ENCODE measurements at places on chromosomes 6 and 20.

- no peak for DNase-seq
Observed at GRCh38 chr20:36756496-36756895, 10.6 kb upstream of the NDRG3 start.

GRCh38 chr6:168634541-168635328 is 193.8 kb downstream of the SMOC2 start:
- no peak for DNase-seq

DNA sequence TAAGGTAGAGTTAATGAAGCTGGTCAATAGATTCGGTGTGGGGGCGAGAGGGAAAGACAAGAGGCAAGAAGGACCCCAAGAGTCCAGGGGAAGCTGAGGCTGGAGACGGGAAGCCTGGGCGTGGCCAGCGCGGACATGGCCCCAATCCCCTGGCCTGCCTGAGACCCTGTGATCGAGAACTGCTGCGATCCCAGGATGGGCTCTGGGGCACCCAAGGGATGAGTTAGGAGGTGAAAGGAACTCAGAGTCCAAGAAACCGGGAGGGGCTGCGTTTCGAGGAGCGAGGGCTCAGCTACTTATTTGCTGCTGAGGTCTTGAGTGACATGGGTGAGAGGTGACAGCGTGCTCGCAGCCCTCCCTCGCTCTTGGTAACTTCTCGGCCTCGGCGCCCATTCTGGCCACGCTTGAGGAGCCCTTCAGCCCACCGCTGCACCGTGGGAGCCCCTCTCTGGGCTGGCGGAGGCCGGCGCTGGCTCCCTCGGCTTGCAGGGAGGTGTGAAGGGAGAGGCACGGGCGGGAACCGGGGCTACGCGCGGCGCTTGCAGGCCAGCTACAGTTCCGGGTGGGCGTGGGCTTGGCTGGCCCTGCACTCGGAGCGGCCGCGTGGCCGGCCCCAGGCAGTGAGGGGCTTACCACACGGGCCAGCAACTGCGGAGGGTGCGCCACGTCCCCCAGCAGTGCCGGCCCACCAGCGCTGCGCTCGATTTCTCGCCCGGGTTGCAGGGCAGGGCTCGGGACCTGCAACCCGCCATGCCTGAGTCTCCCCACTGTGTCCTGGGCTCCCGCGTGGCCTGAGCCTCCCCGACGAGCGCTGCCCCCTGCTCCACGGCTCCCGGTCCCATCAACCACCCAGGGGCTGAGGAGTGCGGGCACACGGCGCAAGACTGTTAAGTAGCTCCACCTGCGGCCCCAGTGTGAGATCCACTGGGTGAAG is 58.2 kb downstream of the IRF4 start:
- DNase-seq = no peak

- no peak for DNase-seq
Observed at GRCh38 chr6:106731144-106731842, 101.9 kb downstream of the QRSL1 start.

DNA sequence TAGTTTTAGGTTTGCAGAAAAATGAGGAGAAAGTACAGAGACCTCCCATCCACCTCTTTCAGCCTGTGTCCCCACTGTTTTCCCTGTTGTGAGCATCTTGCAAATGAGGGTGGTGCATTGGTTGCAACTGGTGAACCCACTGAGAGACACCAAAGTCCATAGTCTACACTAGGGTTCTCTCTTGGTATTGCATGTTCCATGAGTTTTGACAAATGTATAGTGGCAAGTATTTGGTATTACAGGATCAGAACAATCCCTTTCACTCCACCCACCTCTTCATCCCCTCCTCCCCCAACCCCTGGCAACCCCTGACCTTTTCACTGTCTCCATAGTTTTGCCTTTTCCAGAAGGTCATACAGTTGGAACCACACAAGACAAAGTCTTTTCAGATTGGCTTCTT is 20.1 kb downstream of the ZNF831 start:
- no peak for DNase-seq

DNA sequence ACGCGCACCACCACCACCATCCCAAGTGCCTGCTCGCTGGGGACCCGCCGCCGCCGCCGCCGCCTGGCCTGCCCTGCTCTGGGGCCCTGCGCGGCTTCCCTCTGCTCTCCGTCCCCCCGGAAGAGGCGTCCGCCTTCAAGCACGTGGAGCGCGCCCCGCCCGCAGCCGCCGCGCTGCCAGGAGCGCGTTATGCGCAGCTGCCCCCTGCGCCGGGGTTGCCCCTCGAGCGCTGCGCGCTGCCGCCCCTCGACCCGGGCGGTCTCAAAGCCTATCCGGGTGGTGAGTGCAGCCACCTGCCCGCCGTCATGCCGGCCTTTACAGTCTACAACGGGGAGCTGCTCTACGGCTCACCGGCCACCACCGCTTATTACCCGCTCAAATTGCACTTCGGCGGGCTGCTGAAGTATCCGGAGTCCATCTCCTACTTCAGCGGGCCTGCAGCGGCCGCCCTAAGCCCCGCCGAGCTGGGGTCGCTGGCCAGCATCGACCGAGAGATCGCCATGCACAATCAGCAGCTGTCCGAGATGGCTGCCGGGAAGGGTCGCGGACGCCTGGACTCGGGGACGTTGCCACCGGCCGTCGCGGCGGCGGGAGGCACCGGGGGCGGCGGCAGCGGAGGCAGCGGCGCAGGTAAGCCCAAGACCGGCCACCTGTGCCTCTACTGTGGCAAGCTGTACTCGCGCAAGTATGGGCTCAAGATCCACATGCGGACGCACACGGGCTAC is 7.2 kb downstream of the PRDM13 start:
- DNase-seq = no peak

DNA sequence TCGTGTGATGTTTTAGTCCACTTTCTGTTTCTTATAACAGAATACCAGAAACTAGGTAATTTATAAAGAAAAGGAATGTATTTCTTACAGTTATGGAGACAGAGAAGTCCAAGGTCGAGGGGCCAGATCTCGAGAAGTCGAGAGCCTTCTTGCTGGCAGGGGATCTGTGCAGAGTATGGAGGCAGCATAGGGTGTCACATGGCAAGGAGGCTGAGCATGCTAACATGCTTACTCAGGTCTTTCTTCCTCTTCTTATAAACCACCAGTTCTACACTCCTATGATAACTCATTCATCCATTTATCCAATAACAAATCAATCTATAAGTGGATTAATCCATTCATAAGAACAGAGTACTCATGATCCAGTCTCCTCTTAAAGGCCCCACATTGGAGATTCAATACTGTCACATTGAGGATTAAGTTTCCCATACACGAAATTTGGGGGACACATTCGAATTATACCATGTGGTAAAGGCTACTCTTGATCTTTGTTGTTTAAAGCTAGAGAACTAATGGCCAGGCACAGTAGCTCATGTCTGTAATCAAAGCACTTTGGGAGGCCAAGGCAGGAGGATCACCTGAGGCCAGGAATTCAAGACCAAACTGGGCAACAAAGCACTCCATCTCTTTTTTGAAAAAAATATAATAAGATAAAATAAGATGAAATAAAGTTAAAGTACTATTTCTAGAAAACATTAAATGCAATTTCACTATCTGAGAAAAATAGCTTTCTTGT is 2.1 kb downstream of the GOPC start:
- DNase-seq = no peak

DNA sequence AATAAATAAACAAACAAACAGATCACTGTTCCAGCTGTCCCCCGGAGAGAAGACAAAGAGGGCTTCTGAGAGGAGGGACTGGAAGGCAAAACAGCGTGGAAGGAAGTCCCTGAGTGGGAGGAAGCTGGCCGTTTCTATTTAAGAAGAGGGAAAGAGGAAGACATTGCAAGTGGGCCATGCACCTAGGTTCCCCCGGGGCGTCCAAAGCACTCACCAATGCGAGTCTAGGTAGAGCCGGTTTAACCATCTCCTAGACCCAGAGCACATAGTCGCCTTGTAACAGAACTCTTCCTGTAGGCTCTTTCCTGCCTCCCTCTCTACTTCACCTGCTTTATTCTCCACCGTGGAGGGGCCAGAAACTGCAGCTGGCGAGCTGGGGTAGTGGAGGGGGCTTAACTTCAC is 158.4 kb downstream of the ZDHHC14 start:
- DNase-seq = no peak

- DNase-seq = no peak
Observed at GRCh38 chr20:48339190-48339985, 488.4 kb downstream of the PREX1 start.

GRCh38 chr6:80457439-80457933 is 351.0 kb downstream of the BCKDHB start:
- DNase-seq = no peak

DNA sequence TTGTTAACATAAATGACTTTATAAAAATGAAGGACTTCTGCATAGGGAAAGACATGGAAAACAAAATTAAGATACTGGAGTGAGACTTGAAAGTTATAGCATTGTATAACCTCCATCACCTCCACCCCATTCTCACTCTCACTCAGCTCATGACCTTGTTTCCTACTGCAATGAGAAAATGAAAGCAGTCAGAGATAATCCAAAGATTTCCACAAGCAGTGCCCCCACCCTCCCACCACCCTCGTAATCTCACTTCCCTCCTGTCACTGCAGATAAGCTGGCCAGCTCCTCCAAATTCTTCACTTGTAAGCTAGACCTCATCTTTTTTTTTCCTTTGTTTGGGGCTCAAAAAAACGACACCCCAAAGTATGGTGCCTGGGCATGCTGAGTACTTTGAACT is 52.9 kb upstream of the PROKR2 start:
- DNase-seq = no peak

DNA sequence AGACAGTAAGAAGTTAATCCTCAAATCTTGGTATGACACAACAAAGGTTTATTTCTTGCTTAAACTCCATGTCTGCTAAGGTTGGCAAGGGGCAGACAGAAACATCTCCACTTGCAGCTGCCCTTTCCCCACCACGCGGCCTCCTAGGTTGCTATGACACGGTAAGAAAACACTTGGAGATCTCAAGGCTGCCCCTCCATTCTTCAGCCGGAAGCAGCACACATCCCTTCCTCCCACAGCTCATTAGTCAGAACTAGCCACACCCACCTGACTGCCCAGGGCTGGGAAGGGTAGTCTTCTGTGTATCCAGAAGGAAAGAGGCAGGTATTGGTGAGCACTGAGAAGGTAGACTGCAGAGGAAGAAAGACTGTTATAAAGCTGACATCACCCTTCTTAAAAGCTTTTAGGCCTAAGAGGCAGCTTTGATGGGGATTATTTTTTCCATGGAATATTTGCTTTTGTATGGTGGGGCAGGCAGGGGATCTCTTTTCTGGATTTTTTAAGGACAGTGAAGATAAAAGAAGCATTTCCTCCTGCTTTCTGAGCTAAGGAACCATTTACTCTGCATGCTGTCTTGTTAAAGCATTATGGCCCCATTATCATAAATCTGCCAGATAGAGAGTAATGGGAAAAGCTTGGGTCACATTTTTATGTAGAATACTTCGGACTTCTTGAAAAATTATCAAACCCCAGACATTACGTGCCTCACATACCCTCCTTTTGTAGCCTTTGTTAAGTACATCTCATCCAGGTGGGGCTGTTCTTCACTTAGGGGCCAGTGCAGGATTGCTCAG is 41.6 kb downstream of the MRAP2 start:
- no peak for DNase-seq

DNA sequence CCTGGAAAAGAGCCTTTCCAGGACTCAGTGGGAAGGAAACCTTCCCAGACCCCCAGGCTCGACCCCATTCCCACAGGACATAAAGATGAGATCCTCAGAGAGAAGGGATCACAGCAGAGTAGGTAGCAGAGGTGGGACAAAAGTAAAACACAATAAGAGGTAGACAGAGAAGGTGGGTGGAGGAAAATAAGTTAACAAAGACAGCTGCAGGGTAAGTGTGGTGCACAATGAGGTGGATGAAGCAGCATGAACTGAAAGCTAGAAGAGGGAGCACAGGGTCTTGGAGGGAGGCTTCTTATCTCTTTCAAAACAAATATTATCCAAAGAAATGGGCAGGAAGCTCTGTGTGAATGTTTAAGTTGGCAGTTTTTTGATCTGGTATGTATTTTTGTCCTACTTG is 14.0 kb upstream of the MAP7 start:
- no peak for DNase-seq

DNA sequence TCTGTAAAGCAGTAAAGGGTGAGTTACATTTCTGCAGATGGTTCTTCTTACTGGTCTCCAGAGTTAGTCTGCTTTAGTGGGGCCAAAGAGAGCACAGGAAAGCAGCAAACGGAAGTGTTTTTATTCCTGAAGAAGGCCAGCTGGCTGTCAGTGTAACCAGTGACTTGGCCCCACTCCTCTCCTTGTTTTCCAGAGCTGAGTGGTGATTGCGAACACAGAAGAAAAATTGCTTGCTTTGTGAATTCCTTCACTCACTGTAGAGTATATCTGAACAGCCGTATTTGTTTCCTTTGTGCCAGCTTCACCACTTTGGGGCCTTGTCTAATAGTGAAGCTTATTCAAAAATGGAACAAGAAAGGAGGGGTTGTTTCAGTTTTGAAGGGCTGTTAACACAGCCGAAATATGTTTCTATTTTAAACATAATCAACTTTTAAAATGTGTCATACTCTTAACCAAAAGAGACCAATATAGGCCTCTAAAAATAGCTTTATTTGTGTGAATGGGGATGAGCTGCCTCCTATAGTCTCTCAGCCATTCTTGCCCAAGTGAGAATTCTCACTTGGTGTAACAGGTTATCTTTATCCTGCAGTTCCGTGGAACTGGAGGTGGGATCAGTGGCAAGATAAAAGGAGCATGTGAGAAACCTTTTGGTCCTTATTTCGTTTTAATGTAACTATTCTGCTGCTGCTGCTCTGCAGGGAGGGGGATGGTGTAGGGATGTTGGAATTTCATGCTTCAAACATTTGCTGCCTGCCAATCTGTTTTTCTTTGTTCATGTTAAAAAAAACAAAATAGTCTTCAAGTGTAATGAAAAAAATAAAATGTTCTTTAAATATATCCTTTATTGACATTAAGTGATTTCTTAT is 37.8 kb downstream of the ZC2HC1B start:
- no peak for DNase-seq

GRCh38 chr20:64101731-64102621 is 5.4 kb downstream of the NPBWR2 start:
- peak; percentile 60 for DNase-seq

- no peak for DNase-seq
Observed at GRCh38 chr20:757506-757905, 10.8 kb downstream of the SLC52A3 start.

- no peak for DNase-seq
Observed at GRCh38 chr20:43563429-43563828, 4.6 kb downstream of the SGK2 start.

- DNase-seq = no peak
Observed at GRCh38 chr20:33673410-33674293, 576 bp downstream of the NECAB3 start.

GRCh38 chr6:89580997-89581666 is 57.4 kb downstream of the LYRM2 start:
- DNase-seq = no peak

DNA sequence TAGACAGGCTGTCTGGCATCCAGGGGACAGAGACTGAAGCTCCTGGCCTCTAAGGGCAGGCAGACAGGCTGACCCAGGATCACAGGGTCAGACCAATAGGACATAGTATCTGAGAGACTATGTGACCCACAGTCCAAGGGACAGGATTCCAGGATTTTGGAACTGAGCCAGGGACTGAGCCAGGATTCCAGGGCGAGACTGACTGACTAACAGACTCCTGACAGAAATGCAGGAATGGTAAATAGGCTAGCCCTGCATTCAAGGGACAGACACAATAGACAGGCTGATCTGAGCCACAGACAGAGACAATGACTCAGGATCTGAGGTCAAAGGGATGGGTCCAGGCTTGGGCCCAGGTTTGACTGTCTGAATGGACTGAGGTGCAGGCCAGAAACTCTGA is 19.8 kb downstream of the XKR7 start:
- no peak for DNase-seq

GRCh38 chr6:161445021-161445799 is 171.3 kb upstream of the AGPAT4 start:
- no peak for DNase-seq

GRCh38 chr20:17969884-17970409 is 1.1 kb downstream of the MGME1 start:
- no peak for DNase-seq

Data from stimulated activated CD4-positive, alpha-beta T cell treated with anti-CD3 and anti-CD28 coated beads, TNF-alpha, amount 100 ng/mL, for 4 hours (primary cell).